ENCODE measurements at places on chromosomes 16 and 17.

GRCh38 chr16:27177031-27177774, 26.1 kb upstream of the KDM8 start:
- no peak for DNase-seq

DNA sequence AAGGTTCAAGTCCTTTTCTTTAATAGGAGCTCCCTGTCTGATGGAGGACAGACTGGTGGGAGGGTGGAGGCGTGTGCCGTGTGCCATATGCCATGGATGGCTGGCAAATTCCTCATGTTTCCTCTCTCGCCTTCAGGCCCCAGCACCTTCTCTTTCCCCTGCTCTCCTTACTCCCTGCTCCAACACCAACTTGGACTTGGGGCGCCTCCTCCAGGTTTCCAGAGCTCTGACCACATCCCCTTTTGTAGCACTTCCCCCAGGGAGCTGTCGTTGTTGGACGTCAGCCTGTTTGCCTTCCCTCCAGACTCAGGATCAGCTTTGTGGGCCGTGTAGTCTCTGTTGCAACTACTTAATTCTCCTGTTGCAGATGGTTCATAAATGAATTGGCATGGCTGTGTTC, 30.7 kb downstream of the TMC7 start:
- DNase-seq: no peak

GRCh38 chr17:9223531-9223930, 202.2 kb downstream of the NTN1 start:
- no peak for DNase-seq

DNA sequence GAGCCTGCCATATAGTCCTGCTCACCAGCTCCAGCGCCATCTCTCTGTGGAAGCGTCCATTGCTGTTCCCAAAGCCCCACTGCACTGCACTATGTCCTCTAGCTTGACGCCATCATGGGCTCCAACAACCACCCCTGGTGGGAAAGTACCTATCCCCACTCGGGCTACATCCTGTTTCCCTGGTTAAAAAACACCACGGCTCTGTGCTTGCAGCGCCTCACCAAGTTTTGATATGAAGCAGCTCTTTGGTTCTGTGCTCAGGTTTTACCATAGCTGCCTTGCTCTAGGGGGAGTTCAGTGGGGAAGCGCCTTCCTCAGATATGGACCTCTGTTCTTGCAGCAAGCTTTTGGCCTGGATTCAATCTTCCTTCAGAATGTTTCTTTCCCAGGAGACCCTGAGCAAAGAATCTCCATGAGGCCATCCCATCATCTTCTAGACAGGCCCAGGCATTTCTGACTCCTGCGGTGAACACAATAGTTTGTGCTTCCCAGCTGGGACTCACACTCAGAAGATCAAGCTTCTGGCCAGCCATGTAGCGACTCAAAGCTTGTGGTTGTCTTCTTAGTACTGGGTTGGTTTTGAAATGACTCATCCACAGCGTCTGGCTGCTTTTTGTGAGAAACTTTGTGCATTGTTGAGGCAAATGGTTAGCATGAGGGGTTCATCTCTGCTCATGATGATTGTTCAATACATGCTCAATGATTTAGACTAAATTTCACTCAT, 39.5 kb downstream of the DYNLRB2 start:
- peak; percentile 10 for DNase-seq

GRCh38 chr16:1035066-1035415, 37.5 kb upstream of the SSTR5 start:
- no peak for DNase-seq

GRCh38 chr17:40253565-40253964, 34.1 kb upstream of the CDC6 start:
- DNase-seq: no peak

- no peak for DNase-seq
Measured at GRCh38 chr16:65283181-65283651, 161.4 kb upstream of the CDH11 start.

DNA sequence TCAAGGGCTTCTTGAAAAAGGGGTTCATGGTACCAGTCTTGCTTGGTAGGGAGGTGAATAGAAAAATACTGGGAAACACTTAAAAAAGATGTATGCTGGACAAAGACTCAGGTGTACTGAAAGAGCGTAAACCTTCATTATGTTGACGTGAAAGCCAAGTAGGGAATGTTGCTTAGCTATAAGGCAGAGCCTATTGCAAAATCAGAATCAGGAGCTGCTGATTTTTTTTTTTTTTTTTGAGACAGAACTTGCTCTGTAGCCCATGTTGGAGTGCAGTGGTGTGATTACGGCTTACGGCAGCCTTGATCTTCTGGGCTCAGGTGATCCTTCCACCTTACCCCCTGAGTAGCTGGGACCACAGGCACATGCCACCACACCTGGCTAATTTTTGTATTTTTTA, 3.9 kb downstream of the TMEM94 start:
- no peak for DNase-seq

GRCh38 chr17:71099003-71099714, 929.8 kb downstream of the KCNJ2 start:
- no peak for DNase-seq

DNA sequence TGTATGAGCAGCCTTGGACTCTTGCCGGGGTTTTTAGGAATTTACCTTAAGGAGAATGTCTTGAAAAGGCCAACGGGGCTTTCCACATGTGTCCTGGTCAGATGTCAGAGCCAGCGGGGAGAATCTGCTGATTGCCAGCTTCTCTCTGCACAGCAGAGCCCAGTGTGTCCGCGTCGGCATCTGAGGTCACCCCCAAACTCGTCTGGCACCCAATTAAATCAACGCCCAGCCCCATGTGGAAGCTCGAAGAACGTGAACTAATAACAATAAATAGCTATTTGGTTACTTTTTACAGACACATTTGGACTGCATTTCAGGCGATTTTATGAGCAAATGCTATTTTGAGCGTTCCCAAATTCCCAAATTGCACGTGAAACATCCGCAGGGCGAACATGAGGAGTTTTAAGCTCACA, 303.5 kb downstream of the FOXL1 start:
- DNase-seq: no peak

DNA sequence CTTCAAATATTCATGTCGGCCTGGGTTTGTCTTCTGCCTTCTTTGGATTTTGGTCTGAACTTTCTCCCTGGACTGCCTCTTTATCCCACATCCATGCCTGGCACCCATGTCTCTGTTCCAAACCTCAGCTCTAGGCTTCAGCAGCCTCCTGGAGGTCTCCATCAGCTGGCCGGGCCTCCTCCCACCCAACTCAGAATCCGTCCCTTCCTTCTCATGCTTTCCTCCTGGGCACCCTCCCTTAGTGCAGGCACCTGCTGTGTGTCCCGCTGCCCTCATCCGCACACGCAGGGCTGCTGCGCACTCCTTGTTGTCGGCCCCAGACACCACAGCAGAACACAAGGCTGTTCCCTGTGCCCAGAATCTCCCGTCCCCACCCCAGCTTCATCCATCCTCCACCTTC, 14.0 kb downstream of the LDHD start:
- DNase-seq: no peak

DNA sequence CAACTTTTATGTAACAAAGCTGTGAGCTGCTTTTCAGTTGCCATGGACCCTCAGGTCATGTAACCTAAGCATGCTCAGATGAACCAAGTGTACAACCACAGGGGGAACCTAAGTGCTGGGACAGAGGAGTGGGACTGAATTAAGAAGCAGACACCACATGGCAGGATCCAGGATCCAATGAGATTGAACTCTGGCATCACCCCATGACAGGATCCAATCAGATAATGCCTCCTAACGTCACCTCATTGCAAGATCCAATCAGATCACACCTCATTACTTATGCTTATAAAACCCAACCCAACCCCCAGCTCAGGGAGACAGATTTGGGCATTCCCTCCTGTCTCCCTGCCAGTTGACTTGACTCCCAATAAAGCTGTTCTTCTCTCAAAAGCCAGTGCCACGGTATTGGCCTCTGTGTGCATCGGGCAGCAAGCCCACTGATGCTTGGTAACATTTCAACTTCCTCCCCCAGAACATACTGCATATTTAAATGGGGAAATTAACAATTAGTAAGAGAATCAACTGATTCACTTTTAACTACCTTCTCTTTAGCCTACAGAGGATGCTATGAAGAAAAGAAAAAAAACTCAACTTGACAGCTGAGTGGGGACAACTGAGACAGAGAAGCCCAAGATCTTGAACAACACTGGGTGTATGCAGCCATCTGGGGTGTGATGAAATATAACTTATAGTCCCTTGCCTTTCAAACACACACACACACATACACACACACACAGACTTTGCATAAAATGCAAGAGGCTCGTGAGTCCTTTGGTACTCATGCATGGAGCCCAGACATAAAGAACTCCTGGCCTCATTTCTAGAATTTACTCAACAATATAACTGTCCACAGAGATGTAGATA, 148.4 kb downstream of the SLC39A11 start:
- DNase-seq: no peak

DNA sequence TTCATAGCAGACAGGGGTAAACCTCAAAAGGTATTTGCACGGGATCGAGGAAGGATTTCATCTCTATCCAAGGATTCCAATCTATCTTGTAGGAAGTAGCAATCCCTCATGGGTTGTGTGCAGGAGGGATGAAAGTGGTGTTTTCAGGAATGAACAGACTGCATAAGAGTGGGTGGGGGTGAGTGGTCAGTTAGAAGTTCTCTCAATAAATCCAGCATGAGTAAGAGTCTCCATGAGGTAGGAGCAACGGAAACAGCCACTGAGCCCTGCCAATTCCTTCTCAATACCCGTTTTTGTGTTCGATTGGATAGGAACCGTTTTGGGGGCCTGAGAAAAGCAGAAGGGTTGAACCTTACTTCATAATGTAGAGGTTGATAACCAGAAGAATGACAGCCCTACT, 375.6 kb downstream of the SOX9 start:
- no peak for DNase-seq

- DNase-seq: no peak
Measured at GRCh38 chr16:85984231-85984880, 85.4 kb downstream of the IRF8 start.

DNA sequence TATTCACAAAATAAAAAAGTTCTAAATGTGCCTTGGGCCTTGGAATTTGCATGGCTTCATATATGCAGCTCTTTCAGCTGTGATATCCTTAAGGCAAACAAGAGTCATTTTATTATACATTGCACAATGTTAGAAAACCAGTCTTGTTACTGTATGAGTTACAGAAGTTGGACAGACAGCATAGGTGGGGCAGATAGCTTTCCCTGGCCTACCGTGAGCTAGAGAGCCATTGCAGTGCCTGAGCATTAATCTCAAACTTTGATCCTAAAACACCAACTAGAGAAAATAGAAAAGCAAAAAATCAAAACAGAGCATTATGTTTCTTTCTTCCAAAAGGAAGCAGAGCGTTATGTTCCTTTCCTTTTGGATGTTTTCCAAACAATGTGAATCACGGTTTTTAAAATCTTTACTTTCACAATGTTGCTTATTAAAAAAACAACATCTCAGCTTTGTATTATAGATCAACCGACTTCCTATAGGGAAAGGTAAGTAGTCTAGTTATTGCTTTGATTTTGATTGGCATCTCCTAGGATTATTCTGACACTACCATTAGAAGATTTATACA, 32.2 kb downstream of the ARHGAP44 start:
- no peak for DNase-seq

DNA sequence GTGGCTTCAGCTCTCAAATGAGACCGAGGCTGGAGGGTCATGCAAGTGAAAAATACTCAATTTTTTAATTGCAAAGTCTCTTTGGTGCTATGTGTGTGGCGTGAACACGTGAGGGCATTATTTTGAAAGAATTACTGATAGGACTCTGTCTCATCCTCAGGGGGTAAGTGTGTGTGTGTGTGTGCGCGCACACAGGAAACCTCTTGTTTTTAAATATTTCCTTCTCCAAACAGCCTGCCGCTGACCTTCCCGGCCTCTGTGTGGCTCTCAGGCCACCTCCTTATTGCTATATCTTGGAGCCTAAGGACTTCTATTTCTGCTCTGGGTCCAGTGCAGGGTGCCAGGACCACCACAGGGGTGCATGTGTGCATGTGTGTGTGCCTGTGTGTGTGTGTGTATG, 99.7 kb downstream of the CMIP start:
- DNase-seq: no peak

DNA sequence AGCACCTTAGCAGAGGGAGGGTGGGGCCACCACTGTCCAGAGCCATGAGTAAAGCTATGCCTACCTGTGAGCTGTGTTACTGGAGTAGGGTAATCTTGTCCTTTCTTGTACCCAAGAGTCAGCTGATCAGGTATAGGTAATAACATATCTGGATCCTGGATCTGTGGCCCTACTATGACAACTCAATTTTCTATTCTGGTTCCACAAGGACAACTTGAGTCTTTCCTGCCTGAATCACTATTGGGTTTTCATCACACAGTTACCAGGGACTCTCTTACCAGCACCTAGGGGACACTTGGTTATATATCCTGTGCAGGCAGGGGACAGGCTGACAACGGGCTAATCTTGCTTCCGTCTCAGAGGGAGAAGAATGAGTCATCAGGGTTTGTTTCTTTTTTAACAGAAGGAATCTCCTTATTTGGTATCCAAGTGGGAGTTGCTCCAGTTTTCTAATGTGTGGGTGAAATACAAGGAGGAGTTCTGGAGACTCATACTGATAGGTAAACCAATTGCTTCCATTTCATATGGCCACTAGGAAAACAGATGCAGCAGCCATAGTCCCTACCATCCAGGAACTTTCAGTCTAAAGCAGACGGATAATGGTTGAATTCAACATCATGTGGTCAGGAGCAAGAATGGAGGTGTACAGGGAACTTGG, 6.8 kb downstream of the ZNF267 start:
- DNase-seq: no peak

- DNase-seq: no peak
Measured at GRCh38 chr17:20284022-20284421, 183.3 kb downstream of the LGALS9B start.

DNA sequence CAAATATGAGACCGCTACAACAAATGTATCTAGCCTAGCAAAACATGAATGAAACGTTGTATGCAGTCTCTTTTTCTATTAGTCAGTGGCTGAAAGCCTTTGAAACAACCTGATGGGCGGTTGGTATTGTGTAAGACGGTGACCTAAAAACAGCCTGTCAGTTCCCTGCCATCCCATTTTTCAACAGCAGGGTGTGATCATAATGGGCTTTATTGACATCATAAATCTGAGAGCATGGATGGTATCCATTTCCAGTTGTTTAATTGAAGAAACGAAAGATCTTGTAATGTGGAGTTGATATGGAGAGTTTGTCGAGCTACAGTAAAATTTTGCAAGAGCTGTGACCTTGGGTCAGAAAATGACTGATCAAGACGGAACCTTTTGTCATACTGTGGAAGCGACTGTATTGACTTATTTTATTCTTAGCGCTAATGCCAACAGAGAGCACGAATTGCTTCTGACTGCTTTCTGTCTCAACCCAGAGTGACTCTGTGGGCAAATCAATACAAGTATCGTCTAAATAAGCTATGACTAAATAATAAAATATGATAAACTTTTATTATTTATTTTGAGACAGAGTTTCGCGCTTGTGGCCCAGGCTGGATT, 12.3 kb upstream of the MEIOB start:
- no peak for DNase-seq

Data from activated CD4-positive, CD25-positive, alpha-beta regulatory T cell (primary cell).